Left colon (tissue), 2 donors: ENCODE measurements at places on chromosomes 6 and 20. TPM values are rescaled to one million over a fixed set of nuclear protein-coding genes. Genes with fewer than 3 reads are reported as not detected.

- DNase-seq: no peak
These were observed 330.1 kb upstream of the MARCKS start for GRCh38 chr6:113526995-113527394.

DNA sequence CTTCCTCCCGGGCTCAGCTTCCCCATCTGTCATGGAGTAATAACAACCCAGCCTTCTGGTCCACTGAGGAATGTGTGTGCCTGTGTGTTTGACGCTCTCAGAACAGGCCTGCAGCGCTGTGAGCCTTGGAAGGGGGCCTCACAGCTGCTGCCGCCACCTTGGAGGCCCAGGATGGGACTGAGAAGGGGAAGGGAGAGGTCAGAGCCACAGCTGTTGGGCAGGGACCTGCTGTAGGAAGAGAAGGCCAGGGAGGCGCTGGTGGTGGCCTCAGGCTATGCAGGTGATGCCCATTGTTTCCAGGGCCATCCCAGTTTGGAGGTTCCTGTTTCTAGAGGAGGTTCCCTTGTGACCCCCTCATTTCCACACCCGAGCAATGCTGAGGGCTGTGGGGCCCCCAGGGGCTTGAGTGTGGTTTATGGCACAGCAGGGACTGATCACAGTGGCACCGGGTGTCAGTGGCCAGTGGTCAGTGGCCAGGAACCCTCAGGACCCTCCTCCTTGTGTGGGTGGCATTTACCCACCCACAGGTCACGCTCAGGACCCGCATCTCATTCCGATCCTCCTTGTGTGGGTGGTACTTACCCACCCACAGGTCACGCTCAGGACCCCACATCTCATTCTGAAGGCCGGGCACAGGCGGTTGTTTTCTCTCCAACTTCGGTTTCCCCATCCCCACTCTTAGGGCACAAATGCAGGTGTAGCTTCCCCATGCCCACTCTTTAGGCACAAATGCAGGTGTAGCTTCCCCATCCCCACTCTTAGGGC is 14.0 kb downstream of the TPD52L2 start:
- no peak for DNase-seq

- no peak for DNase-seq
These were observed 133.6 kb downstream of the SH3BGRL2 start for GRCh38 chr6:79764747-79765146.

PCK1 gene
- 328 TPM for total RNA-seq

DNA sequence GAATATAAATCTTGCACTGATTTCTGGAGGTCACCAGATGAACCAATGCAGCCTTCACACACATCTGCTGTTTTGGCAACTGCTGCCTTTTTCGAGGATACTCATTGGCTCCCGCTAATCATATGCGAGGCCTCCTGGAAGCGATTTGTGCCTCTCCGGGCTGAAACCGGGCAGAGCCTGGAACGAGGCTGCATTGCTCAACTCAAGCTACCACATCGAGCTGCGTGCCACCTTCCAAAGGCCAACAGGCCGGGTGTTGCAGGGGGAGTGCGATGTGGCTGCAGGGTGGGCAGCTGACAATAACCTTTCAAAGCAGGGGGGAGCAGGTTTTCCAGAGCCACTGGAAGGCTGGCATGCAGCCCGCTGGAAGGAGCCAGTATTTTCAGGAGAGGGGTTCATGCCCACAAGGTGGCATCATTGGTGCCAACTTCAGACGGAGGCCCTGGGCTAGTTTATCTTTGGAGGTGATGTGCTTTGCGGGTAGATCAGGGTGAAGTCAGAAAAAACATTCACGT is 122.6 kb upstream of the IFNGR1 start:
- peak; percentile 50 for DNase-seq

DNA sequence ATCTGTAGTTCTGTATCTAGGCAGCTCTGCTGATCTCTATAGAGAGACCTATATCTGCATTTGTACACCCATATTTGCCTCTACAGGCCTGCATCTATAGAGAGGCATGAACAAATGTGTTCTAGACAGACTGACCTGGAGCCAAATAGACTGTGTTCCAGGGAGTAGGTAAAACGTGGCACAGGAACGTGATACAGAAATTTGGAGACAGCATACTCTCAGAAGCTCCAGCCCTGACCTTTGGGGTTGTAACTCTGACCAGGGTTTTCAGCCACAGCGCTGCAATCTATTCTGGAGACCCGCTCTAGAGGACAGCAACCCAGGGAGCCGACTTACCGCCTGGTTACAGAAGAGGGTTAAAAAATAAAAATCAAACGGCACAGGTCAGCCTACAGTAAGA is 983 bp downstream of the RBBP9 start:
- DNase-seq: no peak

DNA sequence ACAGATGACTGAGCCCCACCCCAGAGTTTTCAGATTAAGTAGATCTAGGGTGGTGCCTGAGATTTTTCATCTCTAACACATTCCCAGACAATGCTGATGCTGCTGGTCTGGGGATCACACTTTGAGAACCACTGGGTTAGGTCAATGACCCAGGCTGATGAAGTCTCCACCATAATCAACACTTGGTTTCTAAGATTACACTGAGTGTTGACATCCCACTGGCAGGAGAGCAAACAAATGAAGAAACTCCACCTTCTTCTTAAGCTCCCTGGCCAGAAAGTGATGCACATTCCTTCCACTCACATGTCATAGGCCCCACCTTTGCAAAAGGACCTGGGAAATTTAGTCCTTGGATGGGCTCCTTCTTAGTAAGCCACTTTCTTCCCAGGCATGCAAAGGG is 53.1 kb downstream of the MAFB start:
- DNase-seq: no peak

OPRL1 gene
- 0.15 TPM for total RNA-seq

CFAP206 gene
- total RNA-seq: not detected

GRCh38 chr6:52877168-52877567 is 32.3 kb downstream of the GSTA3 start:
- no peak for DNase-seq

STX11 gene
- total RNA-seq: 1.7 TPM

- no peak for DNase-seq
These were observed 30.4 kb upstream of the MRAP2 start for GRCh38 chr6:84003131-84003530.

DNA sequence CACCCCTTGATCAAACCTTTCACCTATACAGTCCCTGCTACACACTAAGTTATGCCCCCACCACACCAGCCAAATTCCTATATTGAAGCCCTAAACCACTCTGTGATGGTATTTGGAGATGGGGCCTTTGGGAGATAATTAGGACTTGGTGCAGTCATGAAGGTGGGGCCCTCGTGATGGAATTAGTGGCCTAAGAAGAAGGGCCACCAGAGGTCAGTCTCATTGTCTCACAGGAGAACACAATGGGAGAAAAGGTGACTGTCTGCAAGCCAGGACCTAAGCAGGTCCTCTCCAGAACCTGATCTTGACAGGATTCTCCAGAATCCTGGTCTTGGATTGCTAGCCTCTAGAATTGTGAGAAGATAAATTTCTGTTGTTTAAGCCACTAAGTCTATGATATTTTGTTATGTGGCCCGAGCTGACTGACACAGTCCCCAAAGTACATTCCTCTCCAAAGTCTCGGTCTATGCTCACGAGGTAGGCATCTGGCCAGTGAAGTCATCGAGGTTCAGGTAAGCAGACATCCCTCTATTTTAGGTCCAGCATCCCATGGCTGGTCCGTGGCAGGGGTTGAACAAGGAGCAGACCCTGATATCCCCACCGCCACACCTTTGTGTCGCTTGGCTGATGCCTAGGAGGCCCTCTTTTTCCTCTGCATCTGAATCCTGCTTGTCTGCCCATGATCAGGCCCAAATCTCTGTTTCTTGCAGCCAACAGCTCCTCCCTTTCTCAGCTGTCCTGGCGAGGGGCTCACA is 138.9 kb downstream of the NFATC2 start:
- DNase-seq: no peak

- peak; percentile 62 for DNase-seq
These were observed 27.0 kb downstream of the TRIM27 start for GRCh38 chr6:28896505-28897368.

DNA sequence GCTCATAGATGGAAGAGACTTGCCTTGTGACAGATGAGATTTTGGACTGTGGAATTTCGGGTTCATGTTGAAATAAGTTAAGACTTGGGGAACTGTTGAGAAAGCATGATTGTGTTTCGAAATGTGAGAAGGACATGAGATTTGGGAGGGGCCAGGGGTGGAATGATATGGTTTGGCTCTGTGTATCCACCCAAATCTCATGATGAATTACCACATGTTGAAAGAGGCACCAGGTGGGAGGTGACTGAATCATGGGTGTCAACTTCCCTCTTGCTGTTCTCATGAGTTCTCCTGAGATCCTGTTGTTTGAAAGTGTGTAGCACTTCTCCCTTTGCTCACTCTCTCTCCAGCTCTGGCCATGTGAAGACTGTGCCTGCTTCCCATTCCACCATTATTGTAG is 17.9 kb downstream of the AHI1 start:
- no peak for DNase-seq

FRK gene
- 22.6 TPM for total RNA-seq

- no peak for DNase-seq
These were observed 34.5 kb downstream of the HCRTR2 start for GRCh38 chr6:55208478-55209458.

- DNase-seq: no peak
These were observed 154.7 kb downstream of the ERMARD start for GRCh38 chr6:169906004-169906687.

ZSCAN12 gene
- 5.1 TPM for total RNA-seq

- no peak for DNase-seq
These were observed 100.1 kb downstream of the FARS2 start for GRCh38 chr6:5361396-5361795.

DNA sequence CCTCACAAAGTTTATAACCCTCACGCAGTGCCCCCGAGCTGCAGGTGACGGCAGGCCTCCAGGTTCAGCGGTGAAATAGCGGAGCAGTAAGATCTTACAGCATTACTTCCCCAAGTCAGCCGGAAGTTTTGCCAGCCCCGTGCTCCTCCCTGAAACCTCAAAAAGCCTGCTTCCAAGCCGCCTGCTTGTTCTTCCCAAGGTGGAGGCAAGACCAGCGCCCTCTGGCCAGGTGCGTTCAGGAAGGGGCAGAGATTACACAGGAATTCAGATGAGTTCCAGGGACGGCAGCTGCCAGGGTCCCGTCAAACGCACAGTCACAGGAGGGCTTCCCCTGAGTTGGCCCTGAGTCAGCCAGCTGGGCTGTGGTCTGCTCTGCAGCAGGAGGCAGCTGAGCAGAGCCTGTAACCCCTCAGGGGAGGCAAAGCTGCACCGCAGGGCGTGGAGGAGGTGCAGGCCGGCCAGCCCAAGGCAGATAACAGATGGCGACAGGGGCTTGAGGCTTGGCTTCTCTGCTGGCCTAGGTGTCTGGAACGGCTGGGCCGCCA is 124.1 kb upstream of the RPS6KA2 start:
- DNase-seq: no peak

GINS1 gene
- total RNA-seq: 5.0 TPM
